Uterus (tissue), 4 donors: ENCODE measurements at places on chromosomes 2 and 18.

GRCh38 chr2:221850076-221850475, 278.0 kb upstream of the EPHA4 start:
- no peak for DNase-seq

DNA sequence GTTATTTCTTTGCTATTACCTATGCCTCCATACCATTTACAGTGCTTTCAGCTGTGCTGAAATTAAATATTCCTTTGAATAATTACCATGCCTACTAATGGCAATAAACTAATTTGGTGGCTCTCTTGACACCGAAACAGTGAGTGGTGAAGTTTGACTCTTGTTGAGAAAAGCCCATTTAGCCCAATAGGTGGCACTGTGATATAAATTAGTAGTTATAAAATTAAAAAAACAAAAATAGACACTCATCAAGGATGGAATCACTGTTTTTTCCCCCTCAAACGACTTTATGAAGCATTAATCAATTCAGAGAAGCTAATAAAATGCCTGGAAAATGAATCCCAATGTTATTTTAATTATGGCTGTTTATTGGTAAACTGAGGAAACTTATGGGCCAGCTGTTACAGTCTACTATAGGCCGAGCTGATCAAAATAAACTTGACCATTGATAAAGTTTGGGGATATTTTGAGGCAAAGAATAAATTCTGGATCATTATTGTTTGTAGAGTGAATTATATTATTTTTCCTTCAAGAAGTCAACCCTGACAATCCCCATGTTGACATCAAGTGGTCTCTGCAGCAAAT, 339.6 kb downstream of the TRIB2 start:
- no peak for DNase-seq

DNA sequence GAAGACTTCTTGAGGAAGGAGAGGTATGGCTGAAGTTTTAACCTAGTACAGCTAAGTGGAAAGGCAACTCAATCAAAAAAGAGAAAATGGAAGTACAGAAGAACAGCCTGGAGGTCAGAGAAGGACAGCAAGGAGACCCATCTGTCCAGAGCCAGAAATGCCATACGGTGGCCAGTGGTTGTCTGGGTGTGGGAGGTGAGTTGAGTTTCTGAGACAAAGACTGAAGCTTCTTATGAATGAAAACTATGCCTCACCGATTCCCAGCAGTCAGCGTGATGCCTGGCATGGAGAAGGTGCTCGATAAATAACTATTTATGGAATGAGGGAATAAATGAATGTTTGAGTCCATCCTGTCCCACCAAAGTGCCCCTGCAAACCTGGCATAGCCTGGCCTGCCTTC, 98.8 kb downstream of the MRO start:
- DNase-seq, result no peak

- DNase-seq, result no peak
Observed at GRCh38 chr2:30221531-30221930, 9.8 kb upstream of the LBH start.

DNA sequence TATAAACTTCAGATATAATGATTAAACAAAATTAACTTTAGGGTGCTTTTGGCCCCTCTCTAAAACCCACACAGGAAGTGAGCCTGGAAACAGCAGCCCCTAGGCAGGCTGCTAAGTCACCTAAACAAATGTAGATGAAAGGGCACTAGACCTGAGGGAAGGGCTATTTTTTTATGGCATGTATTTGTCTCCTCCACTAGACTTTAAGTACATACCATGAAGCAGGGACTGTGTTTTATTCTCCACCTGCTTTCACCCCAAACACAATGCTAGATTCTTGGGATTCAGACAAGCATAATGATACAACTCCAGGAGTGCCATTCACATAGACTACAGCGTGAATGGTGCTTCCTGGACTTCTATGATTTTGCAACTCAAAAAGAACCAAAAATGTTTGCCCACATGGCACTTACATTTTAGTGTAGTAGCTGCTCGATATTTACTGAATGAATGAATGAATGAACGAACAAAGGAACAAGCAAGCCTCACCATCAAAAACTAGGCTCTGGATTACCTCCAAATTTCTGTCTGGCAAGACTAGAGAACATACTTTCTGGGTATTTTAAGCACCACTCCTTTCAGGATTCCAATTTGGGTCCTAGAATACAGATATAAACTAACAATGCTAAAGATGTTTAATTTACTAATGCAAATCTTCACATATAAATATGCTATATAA, 10.1 kb downstream of the ATAD2B start:
- DNase-seq, result no peak

GRCh38 chr2:44377486-44377885, 15.7 kb downstream of the CAMKMT start:
- DNase-seq, result no peak

DNA sequence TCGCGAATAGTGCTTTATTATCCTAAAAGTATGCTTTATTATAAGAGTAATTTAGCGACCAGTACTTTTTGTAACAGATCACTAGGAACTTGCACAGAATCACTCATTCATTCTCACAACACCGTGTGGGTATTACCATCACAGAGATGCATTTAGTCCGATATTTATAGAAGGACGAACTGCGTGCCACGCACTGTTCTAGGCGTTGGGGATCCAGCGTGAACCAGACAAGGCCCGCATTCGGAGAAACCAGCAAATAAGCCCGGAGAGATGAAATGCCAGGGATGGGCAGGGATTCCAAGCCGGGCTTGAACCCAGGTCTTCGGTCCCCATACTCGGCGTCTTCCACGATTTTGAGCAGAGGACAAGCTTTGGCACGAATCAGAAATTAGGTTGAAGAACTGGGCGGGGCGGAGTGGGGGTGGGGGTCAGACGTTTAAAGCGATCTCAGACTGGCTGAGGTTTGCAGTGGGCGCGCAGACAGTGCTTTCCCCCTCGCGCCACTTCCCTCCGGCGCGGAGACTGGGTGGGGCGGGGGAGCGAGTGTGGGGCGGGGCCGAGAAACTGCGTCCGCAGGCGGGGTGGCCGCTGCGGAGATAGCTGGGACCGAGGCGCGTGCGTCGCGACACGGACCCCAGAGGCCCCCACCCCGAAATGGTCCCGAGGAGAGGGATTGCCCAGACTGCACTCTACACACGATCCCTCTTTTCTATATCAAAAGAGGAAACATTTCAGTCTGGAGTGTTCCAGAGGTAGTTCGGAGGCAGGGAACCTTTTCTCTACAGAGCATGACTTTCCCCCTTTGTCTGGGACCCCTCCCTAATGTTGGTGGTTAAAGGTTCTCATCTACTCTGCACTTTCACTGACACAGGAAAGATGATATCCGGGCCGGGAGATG, 1.1 kb upstream of the CXCR4 start:
- DNase-seq, result no peak
